Spleen (tissue), 13 donors: ENCODE measurements at places on chromosomes 3 and 15.

DNA sequence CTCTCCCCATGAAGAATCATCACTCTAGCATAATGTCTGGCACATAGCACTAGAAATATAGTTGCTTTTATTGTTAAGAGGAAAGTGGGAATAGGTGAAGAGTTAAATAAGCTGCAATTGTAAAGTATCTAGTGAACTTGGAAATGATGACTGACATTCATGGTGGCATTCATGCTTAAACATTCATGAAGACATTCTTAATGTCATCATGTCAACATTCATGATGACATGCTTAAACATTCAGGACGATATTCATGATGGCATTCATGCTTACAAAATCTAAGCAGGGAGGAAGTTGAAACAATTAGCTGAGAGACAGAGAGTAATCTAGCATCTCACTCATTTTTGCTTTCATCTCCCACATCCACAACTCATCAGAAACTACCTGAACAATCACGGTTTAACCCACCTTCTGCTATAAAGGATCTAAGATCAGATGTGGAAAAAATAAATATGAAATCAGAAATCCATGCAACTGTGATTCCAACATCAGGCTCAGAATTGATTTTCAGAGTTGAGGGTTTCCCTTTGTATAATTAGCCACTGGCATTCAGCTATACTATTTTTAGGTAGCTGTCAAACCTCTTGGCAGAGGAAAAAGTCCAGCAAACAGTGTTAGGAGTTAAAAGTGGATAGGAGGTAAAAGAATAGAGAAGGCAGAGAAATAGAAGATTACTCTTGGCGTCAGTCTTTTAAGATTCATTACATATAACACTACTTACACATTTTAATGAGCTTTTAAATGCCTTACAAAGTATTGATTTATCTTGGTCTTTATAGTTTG is 3.5 kb downstream of the DRD3 start:
- no peak for DNase-seq

DNA sequence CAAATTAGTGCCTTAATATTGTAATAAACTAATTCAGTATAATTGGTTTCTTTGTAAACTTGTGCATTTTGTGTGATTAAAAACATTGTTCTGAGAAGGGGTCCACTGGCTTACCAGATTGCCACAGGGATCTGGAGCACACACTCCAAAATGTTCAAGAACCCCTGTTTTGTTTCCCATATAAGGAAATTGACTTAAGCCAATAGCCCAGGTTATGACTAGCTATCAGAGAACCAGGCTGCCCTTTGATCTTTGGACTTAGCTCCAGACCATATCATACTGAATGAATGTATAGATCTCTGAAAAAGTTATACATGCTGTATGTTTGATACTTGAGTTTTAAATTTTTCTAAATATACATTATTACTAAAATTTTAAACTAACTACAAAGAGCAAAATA is 91.7 kb downstream of the NPTN start:
- no peak for DNase-seq

- no peak for DNase-seq
Observed at GRCh38 chr3:190809351-190809750, 53.1 kb downstream of the GMNC start.

GRCh38 chr15:91867581-91868026 is 14.1 kb downstream of the SLCO3A1 start:
- peak; percentile 83 for DNase-seq

DNA sequence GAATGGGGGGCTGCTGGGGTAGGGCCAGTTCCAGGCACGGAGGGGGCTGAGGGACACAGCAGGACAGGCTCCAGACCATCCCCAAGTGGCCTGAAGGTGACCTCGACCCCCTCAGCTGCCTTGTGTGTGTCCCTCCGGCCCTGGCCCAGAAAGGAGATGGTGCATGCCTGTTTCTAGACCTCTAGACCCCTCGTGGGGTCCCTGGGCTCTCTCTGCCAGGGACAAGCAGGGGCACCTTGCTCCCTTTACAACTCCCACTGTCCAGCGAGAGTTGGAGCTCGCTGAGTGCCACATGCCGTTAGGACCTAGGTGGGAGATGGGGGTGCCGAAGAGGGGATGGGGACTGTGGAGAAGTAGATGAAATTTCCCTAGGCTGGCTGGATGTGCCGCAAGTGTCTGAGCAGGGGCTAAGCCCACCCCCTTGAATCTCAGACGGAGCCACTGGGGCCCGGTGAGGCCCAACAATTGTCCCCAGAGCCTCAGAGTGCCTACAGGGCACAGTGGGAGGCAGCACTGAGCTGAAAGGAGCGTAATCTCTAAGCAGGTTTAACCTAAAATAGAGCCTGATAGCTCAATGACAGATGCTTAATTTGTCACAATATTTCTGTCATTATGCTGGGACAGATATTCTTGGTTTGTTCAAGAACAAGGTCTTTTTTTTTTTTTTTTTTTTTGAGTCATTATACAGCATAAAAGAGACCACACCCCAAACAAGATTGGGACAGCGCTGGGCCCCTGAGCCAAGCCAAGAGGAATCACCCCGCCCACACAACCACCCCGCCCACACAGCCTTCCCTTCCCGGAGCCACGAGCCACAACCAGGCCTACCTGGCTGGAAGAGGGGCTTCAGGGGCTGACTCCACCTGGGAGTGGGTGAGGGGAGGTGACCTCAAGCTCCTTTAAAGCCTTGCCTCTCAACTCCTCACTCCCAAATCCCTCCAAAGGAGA is 23.6 kb upstream of the KLF13 start:
- DNase-seq = peak; percentile 77

GRCh38 chr3:139024968-139025367 is 4.2 kb upstream of the PRR23B start:
- DNase-seq = no peak

DNA sequence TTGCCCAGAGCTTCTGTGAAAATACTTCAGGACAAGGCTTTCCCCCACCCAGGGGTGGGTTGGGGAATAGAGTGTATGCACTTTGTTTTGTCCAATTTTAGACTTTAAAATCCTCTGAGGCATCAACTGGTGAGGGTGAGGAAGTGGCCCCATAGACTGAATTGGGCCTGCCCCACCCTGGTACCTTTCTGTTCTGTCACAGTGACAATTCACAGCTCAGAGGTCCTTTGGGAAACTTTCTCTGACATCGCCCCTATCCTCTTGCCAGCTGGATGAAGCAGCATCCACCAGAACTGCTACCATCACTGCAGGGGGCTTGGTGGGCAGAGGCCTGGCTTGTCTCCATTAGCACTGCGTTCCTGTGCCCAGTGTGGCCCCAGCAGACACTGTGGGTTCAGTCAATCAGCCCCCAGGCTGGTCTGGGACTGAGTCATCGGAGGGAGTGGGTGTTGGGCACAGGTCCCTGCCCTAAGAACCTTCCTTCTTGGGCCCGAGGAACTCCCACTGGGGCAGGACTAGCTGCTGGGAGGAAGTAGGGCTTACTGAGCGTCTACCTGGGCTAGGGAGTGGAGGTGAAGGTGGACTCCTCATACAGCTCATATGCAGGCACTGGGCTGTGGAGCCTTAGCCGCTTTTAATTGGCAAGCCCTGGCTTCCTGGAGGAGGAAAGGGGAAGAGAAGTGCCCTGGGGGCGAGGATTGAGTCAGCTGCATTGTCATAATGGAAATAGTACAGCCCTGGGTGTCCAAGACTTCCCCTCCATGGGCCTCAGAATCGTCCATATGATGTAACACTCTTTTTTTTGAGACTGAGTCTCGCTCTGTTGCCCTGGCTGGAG is 1.5 kb upstream of the PPM1M start:
- peak; percentile 85 for DNase-seq

DNA sequence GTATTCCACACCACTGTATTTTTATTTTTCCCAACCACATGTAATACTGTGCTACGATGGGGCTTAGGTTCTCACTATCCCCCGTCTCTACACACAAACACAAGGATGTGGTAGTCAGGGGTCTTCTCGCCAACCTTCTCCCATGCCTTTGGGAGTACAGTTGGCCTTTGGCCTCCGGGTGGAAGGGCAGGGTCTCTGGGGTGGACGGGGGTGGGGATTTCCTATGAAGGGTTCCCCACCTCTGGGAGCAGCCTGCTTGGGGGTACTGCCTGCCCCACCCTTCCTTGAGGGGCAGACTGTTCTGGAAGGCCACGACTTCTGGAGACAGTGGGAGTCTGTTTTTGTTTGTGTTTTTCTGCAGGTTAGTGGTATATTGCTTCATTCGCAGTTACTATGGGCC is 21.3 kb upstream of the RAD18 start:
- peak; percentile 62 for DNase-seq

DNA sequence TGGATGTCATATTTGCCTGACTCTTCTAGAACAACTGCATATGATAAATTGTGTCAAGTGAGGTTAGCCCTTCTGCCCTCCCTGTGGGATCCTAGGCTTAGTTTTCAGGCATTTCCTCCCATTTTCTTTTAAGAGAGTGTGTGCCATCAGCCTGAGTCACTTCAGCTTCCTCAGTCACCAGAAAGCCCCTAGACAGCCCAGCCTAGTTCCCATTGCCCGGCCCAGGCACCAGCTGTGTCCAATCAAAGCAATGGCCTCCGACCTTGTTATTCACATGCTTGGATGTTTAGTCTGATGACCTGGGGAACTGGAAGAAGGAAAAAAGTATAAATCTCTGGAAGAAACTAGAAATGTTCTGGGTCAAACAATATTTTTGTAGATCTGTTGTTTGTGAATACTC is 221.9 kb upstream of the LRIG1 start:
- DNase-seq = no peak

DNA sequence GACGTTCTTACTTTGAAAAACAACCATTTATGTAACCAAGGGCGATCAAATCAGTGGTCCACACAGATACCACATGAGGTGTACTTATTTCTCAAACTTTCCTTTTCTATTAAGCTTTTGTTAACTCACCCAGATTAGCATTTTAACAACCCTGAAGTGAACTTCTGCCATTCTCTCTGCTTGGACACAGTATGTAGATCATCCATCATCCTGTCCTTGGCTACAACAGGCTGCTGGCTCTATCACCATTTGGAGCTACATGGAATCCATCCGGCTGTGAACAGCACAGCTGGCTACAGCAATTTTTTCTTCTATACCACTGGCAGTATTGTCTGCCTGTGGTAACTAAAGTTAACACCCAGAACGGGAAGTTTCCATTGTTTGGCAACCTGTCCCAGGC is 4.4 kb downstream of the SEMA6D start:
- no peak for DNase-seq

DNA sequence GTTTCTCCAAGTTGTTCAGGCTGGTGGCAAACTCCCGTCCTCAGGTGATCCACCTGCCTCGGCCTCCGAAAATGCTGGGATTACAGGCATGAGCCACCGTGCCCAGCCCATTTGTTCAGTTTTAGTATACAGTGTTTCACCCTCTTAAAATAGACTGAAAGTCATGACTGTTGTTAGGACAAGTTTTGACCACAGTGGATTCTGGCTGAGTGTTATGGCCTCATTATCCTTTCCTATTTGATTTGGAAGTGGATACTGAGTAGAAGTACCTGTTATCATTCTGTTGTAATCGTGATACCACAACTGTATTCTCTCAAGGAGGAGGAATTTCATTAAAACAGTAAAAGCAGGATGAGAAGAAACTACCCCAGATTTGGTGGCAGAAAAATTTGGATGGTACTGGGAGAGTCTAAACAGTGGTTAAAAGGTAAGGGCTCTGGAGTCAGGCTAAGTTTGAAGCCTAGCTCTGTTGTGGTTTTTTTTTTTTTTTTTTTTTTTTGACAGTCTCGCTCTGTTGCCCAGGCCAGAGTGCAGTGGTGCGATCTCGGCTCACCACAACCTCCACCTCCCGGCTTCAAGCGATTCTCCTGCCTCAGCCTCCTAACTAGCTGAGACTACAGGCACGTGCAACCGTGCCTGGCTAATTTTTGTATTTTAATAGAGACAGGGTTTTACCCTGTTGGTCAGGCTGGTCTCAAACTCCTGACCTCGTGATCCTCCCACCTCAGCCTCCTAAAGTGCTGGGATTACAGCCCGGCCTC is 2.6 kb downstream of the MAP2K1 start:
- no peak for DNase-seq

DNA sequence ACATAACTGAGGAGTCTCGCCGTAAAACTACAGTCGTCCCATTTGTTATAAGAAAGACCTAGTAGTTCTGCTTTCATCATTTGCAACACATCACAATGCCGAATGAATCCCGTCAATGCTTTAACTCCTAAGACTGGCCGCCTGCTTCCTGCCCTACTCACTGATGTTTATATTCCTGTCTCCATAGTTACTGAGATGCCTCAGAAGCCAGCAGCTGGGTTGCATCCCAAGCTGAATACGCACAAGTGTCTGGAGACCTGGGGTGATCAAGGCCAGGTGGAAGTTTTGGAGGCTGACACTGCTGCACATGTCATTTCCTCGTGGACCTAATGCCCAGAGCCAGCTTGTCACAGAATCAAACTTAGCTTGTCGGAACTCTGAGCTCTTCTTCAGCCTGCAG is 95.2 kb upstream of the UBE2E1 start:
- DNase-seq = no peak

DNA sequence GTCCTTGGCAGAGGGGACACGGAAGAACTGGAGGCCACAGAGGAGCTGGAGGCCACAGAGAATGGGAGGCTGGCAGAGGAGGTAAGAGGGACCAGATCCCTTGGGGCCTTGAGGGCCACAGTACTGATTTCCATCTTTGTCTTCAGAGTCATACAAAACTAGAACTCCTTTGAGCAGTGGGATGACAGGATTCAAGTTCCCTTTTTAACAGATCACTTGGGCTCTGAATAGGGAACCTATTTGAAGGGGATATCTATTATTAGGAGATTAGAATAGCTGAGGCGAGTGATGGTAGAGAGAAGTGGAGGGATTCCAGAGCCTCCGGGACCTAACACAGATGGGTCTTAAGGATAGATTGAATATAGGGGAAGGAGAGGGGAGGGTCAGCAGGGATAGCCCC is 55.7 kb downstream of the OXNAD1 start:
- no peak for DNase-seq

- no peak for DNase-seq
Observed at GRCh38 chr15:83352119-83352518, 67.7 kb upstream of the BNC1 start.

GRCh38 chr3:123158899-123159390 is 42.8 kb upstream of the SEC22A start:
- no peak for DNase-seq

GRCh38 chr3:184085389-184085852 is 11.4 kb upstream of the HTR3E start:
- no peak for DNase-seq

DNA sequence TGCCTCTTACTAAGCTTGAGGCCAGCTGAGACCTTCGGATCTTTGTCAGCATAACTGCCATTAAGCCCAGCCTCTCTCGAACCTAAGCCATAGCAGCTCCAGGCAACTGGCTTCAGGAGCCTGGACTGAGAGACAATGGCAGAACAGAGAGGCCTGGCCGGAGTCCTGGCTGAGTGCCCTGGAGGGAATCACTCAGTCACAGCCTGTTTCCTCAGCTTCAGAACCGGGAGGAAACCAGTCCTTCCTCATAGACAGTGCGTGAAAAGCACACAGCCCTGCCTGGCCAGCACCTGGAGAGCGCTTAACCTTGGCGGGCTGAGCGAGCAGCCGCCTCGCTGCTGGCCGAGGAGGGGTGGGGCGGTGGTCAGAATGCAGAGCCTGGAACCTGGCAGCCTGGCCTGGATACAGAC is 21.6 kb downstream of the RNU5B-1 start:
- no peak for DNase-seq

GRCh38 chr3:151890721-151891141 is 17.3 kb downstream of the SUCNR1 start:
- DNase-seq = no peak
